ENCODE measurements at places on chromosomes 12 and 14.
A peak's percentile ranks its signal among the peaks of the same experiment; 100 is the strongest.

DNA sequence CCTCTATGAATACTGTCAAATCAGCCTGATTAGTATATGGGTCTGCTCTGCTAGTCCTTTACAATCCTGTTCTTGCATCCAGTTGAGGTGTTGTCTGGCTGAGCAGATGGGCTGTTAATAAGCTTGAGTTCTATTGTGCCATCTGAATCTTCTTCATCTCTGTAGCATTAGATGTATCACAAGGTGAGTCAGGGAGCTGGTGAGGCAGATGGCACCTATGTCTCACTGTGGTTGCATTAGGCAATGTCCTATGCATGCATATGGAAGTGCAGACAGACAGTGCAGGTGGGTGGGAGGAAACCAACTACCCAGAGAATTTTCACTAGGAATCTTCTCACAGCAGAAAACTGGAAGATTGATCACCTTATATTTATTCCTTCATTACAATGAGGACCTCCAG lies 165.7 kb upstream of the STXBP6 start:
- DNase-seq, result no peak

DNA sequence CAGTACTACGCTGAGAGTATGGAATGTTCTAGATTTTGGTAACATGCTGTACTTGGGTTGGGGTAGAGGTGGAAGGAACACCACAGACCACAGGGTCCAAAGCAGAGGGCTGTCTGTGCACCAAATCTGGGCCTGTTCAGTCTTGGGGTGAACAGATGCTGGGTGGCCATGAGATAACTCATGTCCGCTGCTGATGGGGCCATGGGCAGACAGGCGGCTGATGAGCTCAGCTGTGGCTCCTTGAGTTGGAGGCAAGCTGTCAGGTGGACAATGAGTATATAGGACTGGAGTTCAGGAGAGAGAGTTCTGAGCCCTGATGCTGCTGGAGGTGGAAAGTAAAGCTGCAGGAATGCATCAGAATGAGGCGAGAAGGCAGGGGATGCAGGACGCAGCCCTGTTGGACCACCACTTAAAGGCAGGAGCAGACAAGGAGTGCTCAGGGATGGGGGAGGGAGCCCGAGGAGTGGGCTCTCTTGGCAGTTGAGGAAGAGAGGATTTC lies 6.2 kb downstream of the SMIM41 start:
- no peak for DNase-seq

DNA sequence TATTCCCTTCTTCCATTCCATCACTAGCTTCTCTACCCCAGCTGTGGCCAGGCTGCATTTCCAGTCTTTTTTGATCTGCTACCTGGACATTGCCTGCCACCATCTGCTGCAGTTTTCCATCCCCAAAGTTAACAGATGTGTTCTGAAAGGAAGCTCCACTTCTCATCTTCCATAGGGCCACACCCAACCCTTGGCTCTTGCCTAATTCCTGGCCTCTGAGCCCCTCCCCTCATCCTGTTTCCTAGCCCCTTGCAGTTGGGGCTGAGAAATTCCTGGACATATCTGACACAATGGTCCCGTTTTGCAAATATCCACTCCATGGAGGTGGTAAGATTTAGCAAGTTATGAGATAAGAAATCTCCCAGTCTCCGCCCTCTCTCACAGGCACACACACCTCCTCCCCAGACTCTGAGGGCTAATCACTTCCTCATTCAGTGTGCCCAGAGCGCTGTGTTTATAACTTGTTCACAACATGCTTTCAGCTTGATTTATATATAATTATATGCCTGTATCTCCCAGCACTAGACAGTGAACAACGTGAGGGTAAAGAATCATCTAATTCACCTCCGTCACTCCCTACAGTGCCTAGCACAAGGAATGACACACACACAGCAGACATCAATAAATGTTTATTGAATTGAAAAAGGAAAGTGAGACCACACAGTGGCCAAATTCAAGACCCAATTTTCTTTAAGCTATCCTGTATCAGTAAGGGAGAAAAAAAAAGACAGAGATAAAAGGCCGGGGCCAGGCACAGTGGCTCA lies 13.4 kb downstream of the SMUG1 start:
- peak; percentile 11 for DNase-seq

GRCh38 chr14:96598332-96598928 lies 96.2 kb downstream of the PAPOLA start:
- DNase-seq, result no peak

DNA sequence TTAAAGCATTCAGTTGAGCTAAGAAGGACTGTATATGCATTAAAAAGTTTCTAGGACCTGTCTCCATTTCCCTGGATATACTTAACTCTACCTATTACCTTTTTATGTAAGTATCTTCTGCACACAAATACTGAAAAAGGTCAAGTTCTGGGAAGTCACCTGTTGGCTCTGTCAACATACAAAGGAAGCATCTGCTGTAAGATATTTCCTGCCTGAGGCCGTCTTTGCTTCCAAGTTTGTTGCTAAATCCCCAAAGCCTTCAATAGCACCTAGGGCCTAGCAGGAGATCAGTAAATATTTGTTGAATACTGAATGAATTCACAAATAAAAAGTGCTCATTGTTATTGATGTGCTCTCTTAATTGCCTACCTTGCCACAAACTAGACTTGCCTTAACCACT lies 188.4 kb downstream of the DUSP6 start:
- DNase-seq, result peak; percentile 58

DNA sequence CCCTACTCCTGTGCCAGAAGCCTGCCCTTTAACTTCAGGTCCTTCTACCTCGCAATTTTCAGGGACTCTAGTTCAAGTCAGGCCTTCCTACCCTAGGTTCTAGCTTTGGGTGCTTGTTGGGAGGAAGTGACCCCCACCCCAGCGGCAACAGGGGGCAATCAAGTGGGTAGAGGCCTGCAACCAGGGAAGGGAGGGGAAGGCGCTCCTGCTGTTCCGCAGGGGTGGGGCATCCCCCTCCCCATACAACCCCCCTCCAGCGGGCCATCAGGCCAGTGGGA lies 204 bp upstream of the PRPH start:
- no peak for DNase-seq

- DNase-seq, result no peak
Measured at GRCh38 chr14:99137913-99138571, 134.0 kb downstream of the BCL11B start.

DNA sequence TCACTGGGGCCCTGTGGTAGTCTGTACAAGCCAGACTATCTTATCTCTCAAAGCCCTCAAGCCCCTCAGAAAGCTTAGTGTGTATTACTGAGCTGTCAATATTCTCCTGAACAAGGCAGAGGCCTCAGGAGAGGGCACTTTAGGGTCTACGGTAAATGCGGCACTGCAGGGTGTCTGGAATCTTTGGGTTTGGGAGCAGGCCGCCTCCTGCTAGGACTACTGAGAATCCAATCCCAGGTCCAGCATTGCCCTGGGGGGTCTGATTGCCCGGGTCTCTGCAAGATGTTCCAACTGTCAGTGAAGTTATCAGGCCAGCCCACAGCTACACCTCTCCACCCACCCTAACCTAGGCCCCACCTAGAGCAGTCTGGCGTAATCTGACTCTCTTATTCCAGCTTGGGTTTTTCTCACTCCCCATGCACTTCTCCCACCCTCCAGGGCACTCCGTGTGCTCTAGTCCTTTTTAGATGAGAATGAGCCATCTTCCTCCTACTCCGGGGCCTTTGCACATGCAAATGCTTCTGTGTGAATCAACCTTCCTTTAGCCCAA lies 4.3 kb upstream of the ZFP36L1 start:
- no peak for DNase-seq

DNA sequence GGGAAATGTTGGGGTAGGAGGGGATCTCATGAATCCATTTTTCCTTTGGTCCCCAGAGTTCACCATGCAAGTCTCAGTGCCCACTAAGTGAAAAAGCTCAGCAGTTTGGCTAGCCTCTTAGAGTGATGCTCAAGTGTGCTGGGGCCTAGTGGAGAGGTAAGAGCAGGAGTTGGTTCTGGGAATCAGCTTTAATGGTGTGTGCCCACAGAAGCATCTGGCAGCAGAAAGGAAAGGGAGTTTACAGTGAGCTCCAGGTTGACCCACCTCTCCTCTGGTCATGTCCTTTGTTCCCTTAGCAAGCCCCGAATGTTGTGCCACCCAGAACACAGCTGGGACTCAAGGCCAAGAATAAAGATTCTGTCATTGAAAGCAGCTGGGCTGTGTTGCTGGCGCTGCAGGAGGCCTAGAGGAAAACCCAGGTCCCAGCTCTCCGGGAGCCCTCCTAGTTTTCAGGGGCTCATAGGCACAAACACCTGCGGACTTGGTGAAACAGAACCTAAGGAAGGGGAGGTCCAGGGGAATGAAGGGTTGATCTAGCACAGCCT lies 320.8 kb downstream of the ZFP36L1 start:
- DNase-seq, result no peak

DNA sequence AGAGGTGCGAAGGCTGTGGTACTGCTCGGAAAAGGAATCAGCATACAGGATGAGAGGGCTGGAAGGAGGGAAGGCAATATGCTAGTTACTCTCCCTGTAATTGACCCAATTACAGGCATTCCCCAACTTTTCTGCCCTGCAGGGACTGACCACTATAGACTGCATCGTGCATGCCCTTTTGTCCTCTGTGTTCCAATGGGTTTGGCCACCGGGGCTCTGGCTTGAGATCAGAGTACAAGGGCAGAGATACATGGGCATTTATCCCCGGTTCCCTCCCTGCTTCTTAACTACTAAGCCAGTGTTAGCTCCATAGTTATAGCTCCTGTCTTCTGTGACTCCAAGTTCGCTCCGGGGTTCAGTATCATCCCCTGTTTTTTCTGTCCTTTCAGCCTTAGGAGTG lies 59.7 kb downstream of the GTF2A1 start:
- no peak for DNase-seq

GRCh38 chr12:49777800-49778748 lies 36.7 kb downstream of the TMBIM6 start:
- DNase-seq, result no peak

DNA sequence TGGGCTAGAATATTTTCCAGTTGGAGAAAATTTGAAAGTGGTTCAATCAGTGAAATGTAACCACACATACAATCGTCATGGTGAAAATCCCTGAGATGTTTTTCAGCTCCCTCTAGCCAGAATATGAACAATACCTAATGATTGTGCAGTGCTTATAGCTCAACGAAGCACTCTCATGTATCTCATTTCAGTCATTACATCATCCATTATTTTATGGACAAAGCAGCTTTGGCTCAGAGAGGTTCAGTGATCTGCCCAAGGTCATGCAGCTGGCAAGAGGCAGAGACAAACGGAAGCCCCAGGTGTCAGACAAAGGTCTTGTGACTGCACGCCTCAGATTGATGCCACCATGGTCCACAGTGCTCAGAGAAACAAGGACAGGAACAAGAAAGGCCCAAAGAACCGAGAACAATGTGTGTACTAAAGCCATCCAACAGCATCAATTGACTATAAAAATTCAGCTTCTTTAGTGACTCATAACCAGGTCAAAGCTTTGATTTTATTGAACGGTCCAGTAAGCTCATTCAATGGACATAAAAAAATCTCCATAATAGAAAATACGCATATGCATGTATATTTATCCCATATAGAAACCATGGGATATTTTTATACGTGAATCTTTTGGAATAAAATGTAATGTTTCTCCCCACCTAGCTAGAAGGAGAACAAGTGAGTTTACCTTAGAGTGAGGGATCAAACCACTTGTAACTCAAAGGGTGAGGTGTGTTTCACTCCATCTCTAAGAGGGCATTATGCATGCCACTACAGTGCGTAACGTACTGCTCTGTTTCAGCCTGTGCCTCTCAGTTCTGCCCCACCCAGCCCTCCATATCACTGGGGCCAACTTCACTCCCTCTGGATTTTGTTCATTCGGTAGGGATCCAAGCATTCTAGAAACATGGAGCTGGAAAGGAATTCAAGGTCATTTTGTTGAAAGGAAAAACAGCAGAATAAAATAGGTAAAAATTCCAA lies 141.8 kb downstream of the GRIN2B start:
- no peak for DNase-seq

DNA sequence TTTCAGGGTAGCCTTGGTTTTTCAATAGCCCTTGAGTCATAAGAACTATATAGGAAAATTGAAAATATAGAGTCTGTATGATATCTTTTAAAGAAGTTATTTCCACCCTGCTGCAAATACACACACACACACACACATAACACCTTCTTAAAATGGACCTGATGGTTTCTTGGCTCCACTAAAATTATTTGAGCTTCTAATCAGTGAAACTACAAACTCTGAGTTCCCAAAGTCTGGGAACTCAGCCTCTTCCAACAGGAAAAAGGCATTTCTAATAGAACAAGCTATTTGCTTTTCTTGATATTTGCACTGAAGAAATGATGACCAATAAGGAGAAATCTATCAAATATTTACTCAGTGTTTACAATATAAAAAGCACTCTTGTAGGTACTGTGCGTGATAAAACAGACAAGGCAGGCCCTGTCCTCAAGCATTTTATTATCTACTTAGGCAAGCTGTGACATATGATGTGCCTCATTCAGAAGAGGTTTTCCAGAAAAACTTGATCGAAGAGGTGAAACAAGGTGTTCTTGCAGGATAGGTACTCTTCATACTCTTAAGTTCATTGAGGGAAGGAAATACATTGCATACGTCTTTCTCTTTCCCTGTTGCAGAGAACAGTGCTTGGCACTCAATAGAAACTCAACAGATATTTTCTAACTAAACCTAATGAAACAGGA lies 88.6 kb downstream of the MGST1 start:
- DNase-seq, result peak; percentile 76

- no peak for DNase-seq
Measured at GRCh38 chr12:128276471-128276870, 9.5 kb downstream of the TMEM132C start.

DNA sequence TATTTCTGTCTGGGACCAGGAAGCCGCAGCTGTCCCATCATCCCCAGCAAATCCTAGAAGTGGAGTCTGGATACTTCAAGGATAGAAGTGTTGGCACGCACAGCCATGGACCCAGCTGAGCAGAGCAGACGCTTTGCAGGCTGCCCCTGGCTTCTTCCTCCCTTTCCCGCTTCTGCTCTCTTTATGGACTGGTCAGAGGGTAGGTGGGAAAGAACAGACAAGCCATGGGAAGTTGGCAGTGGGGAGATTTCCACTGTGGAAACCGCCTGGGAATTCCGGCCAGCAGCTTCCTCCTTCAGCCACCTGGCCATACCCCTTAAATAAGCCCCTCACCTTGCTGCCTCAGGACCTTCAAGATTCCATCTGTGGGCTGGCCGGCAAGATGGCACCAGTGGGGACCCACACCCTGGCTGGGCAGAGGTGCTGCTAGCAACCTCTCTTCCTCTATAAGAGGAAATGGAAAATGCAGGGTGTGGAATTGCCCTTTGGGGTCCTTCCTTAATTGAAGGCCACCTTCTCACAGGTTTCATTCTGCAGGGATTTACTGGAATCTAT lies 20.6 kb downstream of the OTUB2 start:
- no peak for DNase-seq

DNA sequence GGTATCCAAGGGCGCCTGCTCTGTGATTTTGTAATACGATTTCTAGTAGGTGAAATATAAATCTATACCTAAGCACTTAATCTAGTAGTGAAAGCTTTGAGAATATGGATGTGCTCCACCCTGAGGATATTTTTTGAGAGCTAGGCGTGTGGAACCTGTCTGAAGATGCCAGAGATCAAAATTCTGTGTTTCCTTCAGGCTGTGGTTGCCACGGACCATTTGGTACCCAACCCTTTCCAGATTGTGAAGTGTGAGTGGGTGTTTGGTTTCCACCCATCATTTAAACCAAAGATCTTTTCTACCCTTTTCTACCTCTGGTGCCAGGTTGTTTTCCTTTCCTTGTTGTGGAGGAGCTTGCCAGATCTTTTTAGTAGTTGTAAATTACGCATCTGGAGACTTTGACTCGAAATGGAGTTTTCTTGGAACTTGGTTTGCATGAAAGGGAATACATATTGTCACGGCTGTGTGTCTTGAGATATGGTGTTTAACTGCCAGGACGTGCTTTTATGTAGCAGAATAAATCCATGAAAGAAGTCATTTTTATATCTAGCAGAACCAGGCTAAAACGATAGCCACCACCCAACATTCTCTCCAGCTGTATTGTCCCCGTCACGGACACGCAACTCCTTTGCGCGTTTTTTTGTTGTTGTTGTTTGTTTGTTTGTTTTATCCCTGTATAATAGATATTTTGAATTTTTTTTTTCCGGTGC lies 2.2 kb downstream of the LRFN5 start:
- DNase-seq, result no peak

Data from LNCaP clone FGC (cell line).